NCI-H446 (cell line): ENCODE measurements at places on chromosomes 11 and 22.

GRCh38 chr11:80843266-80843974 is 1402.6 kb upstream of the TENM4 start:
- DNase-seq, result no peak

- DNase-seq, result no peak
These were observed 112.2 kb downstream of the SBF2 start for GRCh38 chr11:10181811-10182210.

DNA sequence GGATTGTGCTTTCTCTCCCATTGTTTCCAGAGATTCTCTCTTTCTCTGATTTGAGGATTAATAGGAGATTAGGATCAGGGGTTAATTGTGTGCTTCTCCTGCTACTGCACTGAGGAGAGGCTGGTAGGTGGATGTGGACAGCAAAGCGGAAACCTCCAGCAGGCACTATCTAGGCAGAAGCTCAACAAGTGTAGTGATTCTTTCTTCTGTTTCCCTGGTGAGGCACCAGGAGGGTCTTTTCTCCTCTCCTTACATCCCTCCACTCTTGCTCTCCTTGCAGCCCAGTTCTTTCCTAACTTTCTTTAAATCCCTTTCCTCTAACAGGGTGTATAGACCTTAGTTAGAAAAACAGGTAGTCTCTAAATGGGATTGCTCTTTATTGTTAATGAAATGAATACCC is 1.9 kb upstream of the ZBTB16 start:
- no peak for DNase-seq

DNA sequence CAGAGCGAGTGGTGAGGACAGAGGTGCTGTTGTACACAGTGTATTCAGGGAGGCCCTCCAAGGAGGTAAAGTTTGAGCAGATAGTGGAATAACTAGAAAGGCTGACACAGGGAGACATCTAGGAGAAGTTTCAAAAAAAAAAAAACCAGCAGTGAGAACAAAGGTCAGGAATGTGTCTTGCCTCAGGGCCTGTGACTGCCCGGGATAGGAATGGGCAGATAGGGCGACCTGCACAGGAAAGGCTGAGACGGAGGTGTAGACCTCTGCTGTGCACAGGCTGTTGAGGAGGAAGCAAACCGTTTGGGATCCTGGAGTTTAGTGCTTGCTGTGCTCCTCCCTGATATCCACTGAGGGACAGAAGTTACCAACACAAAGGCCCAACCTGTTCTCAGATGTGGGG is 406.5 kb upstream of the B3GAT1 start:
- no peak for DNase-seq

- DNase-seq, result no peak
These were observed 105.2 kb downstream of the KCNQ1 start for GRCh38 chr11:2549876-2550605.

- DNase-seq, result no peak
These were observed 16.6 kb upstream of the SPTBN2 start for GRCh38 chr11:66745356-66746235.

GRCh38 chr22:43381693-43382092 is 30.1 kb upstream of the MPPED1 start:
- DNase-seq, result no peak

DNA sequence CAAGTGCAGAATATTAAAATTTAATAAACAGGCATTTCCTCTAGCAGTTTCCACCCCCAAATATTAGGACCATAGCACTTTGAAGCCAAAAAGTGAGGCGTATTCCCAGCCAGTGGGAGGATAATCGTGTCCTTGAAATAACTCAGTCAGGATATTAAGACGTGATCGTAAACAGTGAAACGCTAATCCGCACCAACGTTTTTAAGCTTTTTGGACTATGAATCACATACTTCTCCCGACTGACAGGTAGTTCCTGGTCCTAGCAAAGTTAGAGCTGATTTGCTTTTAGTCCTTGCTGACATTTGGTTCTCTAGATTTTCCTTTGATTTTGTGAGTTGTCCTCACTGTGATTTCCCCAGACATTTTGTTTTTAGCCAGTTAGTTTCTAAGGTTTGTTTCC is 197.1 kb upstream of the ARHGAP20 start:
- no peak for DNase-seq

DNA sequence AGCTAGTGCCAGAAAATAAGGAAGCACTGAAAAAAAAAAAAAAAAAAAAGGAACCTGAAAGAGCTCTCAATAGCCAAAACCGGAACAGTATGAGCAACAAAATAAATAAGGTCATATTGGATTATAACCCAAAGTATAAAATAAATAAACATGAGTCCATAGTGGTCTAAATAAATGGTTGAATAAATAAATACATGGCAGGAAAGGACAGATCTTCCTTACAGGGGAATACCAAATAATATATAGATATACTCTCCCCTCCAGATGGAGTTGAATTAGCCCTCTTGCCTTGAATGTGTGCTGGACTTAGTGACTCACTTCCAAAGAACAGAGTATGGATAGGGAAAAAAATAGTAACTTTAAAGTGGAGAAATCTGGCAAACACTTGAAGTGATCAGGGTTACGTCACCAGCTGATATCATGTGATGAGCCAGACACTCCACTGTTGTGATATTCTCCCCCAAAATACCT is 14.3 kb upstream of the ARRB1 start:
- DNase-seq, result peak; percentile 18

DNA sequence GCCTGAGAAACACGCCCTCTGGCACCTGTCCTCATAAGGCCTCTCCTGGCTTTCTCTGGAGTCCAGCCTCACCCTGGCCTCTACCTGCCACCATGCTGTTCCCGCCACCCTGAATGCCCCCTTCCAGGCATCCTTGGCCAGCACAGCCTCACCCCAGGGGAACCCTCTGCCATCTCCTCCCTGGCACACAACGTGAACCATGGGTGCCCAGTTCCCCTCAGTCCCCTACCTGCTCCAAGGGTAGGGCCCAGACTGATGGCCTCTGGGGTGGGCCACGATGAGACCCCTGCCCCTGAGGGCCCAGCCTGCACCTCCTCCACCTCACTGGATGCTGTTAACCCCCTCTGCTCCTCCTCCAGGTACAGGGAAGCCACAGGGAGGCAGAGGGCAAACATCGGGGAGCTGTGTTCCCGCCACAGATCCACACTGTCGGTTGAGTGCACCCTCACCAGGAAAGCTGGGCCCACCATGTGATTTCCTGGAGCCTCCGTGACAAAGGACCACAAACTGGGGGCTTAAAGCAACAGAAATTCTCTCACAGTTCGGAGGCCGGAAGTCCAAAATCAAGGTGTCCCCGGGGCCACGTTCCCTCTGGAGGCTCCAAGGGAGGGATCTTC is 169.6 kb downstream of the BRD1 start:
- DNase-seq, result no peak

- no peak for DNase-seq
These were observed 3.0 kb downstream of the TOLLIP start for GRCh38 chr11:1306186-1307162.

DNA sequence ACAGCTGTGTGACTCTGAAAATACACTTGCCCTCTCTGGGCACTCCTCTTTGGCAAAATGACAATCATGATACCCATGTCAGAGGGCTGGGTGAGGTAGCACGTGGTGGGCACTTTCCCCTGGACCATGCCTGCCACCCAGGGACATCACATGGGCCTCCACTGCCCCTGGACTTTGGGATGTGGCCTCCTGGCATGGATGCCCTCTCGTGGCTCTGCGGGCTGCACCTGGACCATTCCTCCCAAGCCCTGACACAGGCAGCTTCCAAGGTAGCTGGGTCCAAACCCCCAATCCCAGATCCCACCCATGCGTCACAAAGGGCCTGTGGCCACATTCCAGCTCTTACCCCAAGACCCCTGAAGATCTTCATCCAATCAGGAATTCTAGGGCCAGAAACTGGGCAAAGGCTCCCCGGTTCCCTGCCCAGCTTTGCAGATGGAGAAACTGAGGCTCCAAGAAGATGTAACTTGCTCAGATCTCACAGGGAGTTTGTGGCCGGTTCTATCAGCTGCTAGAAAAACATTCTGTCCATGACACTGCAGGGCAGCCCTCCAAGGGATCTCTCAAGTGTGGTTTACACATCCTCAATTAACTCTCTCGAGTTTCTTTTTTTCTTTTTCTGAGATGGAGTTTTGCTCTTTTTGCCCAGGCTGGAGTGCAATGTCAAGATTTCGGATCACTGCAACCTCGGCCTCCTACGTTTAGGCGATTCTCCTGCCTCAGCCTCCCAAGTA is 35.4 kb upstream of the CYB5R3 start:
- DNase-seq, result no peak

- no peak for DNase-seq
These were observed 31.2 kb downstream of the MTMR3 start for GRCh38 chr22:29914165-29914564.

DNA sequence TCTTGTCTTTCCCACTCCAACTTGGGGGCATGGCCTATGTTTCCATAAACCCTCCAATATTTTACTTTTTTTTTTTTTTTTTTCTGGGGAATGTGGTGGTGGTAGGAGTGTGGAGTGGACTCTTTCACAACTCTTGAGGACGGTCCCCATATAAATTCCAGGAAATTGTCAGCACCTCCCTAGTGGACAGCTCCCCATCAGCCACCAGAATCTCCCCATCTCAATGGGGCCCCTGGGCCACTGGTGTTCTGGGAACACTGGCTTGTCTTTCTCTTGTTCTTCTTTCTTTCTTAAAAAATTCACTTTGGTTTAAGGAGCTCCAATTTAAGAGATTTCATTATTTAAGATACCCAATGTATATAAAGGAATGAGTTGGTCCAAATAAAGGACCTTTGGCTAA is 74.1 kb downstream of the ADM start:
- no peak for DNase-seq

- DNase-seq, result peak; percentile 45
These were observed 29.4 kb downstream of the SIK2 start for GRCh38 chr11:111631666-111632039.

- DNase-seq, result no peak
These were observed 60.0 kb downstream of the DKK3 start for GRCh38 chr11:11948242-11948947.

GRCh38 chr11:123577081-123577598 is 77.3 kb downstream of the SCN3B start:
- peak; percentile 80 for DNase-seq

DNA sequence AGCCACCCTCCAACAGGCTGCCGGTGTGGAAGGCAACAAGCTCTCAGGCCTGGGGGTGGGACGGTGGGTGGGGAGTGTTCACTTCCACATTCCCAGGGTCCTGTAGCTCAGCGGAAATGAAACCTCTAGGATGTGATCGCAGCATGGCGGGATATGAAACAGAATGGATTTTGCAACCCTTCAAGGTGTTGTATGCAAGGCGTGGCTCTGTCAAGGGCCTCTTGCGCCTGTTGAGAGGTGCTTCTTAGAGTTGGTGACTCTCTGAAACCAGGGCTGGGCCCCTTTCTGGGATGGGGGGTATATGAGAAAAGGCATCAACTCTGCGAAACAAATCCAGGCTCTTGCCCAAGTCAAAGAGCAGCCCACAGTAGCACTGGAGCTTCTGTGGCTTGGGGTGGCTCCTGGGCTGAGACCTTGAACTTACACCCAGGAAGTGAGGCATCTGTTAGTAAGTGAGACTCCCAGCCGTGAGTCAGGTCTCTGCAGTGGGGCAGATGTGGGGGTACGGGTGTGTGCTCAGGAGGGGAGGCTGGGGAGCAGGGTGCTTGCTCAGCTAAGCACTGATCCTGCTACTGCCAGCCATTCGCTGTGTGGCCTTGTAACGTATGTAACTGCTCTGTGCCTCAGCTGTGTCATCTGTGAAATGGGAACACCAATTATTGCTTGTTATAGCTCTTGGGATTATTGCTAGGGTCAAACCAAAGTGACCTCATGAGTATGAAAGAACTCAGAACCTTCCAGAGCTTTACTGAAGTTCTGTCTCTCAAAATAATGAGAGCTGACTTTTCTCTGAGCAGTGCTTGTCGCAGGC is 28.3 kb downstream of the NECTIN1 start:
- DNase-seq, result no peak

DNA sequence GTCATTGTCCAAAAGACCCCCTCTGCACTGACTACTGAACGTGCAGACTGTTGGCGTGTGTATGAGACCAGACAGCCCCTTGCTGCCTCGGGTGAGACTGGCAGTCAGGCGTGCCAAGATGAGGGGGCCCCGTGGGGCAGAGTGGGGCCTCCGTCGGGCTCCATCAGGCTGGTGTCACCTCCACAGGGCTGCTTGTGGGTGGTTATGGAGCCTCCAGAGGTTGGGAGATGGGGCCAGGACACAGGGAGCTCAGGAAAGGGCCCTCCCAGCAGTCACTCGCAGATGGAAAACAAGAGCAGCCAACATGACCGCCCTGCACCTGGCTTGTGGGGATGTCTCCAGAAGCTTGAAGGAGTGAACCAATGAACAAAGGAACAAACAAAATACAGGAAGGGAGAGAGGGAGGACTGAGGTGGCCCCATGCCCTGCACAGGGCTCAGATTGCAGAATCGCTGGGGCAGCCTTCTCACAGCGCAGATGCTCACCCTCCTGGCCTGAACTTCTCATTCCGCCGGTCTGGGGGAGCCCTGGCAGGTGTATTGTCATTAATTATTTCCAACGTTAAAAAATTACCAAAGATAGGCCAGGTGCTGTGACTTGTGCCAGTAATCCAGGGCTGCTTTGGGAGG is 5.5 kb upstream of the PHLDA2 start:
- DNase-seq, result no peak

GRCh38 chr11:37811349-37811748 is 1213.3 kb upstream of the RAG2 start:
- DNase-seq, result no peak

GRCh38 chr11:87604350-87604749 is 566.6 kb downstream of the TMEM135 start:
- DNase-seq, result no peak

DNA sequence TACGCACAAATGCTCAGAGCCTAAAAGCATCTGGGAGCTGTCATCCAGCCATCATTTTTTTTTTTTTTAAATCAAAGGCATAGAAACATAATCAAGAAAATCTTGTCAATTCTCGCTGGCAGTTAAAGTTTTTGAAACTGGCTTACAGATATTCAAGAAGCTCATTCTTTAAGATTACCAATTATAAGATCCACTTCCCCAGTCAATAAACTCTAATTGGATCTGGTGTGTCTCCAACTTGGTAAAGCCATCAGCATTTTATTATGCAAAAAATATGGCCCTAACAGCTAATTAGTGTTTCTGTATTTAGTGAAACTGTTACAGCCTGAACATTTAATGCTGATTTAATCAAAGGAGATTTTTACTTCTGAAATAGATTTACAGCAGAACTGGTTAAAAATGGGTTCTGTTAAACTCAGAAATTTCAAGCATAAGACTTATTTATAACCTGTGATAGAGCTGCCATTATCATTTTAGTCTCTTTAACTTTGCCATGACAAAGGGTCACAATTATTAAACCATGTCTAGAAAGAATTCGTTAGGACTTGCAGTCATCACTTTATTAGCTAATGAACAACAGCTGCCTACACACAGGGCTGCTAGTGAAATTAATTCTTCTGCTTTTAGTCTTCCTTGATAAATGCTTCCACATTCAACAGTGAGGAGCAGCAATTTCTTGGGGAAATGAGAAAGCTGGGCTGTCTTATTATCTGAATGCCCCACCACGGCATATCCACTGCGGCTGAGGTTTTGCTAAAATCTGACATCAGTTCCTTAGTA is 176.4 kb upstream of the PITPNB start:
- no peak for DNase-seq
